ENCODE measurements at places on chromosomes 2 and 18. TPM values are rescaled to one million over a fixed set of nuclear protein-coding genes. Genes with fewer than 3 reads are reported as not detected.
A peak's percentile ranks its signal among the peaks of the same experiment; 100 is the strongest.

GRCh38 chr2:55419233-55419678 lies 400 bp downstream of the CCDC88A start:
- DNase-seq: no peak
- peaks cover 14% of the 10 kb centered on the region for H3K4me1 ChIP-seq
- no peaks in the 10 kb centered on the region for H3K27me3 ChIP-seq
- no peaks in the 10 kb centered on the region for H3K36me3 ChIP-seq

DNA sequence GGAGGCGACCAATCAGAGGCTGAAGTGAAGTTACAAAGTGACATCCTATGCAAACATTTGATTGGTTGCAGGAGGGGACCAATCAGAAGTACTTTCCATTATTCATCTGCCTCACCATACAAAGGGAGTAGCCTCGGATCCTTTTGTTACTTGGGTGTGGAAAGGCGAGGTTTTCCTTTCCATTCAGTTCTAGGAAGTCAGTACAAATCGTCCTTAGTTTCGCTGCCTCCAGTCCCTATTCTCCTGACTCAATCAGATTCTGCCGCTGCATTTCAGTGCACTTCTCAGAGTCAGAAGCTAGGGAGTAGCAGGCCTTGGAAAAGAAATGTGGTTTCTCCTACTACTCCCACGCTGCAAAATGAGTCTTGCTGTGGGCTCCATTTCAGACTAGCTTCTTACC lies 149.4 kb downstream of the DTNA start:
- no peaks in the 10 kb centered on the region for H3K27me3 ChIP-seq
- no peaks in the 10 kb centered on the region for H3K36me3 ChIP-seq
- H3K27ac ChIP-seq: peak overlapping the region; percentile 74
- H3K4me3 ChIP-seq: peak overlapping the region; percentile 45
- no peak for DNase-seq

- no peak for DNase-seq
- H3K36me3 ChIP-seq: no peaks in the 10 kb centered on the region
- H3K4me1 ChIP-seq: 0 out of 2 replicates have a peak, but pooled peaks cover 6% of the 10 kb centered on the region
- H3K27ac ChIP-seq: no peak overlapping the region
- no peaks in the 10 kb centered on the region for H3K27me3 ChIP-seq
Observed at GRCh38 chr2:40344364-40344763, 107.5 kb downstream of the SLC8A1 start.

The AGBL5 gene
- 64.0 TPM for total RNA-seq

DNA sequence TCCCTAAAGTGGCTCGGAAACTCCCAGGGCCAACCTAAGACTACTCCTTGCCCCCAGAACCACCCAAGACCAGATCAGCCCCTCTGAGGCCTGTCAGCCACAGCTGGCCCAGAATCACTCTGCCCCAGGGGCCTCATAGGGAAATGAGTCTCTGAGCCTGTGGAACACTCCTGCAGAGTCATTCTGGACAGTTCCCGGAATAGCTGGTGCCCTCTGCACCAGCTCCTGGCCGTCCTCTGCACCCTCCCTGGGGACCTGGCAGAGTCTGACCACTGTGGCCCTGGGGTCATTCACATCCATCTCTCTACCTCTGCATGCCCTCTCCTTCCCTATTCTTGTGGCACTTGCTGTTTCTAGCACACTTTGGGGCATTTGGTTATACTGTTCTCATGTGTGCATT lies 14.6 kb upstream of the TMEM214 start:
- 0 out of 2 replicates have a peak, but pooled peaks cover 5% of the 10 kb centered on the region for H3K36me3 ChIP-seq
- no peak overlapping the region for H3K4me3 ChIP-seq
- H3K27ac ChIP-seq: no peak overlapping the region
- no peak for DNase-seq

DNA sequence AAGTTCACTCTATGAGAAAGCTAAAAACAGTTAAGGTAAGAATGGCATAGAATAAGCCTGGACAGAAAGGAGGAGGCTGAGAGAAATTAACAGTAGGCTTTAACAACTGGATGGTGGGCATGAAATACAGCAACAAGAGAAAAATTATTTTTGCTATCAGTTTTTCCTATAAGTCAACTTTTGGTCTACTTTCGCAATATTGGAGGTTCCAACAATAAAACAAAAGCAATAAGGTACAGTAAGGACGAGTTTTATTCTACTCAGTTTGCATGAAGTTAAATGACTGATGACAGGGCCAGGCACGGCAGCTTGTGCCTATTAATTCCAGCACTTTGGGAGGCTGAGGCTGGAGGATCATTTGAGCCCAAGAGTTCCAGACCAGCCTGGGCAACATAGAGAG lies 17.3 kb downstream of the RAB1A start:
- DNase-seq: no peak
- H3K36me3 ChIP-seq: 0 out of 2 replicates have a peak, but pooled peaks cover 4% of the 10 kb centered on the region
- no peak overlapping the region for H3K4me3 ChIP-seq
- no peak overlapping the region for H3K27ac ChIP-seq
- no peaks in the 10 kb centered on the region for H3K4me1 ChIP-seq

DNA sequence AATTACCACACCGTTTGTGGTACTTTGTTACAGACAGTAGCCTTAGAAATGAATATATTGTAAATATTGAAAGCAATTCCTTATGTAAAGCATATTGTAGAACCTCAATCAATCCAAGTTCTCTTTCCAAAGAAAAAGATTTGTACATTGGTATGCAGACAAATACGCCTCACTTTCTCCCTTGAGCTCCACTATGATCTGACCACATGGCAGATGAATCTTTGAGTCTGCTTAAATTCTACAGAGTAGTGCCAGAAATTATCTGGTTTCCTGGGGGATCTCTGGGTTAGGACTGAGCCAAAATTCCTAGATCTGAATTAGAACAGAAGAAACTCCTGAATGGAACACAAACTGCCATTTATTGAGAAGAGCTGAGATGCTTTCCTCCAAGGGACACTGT lies 99.0 kb downstream of the CPO start:
- no peaks in the 10 kb centered on the region for H3K36me3 ChIP-seq
- H3K27ac ChIP-seq: no peak overlapping the region
- H3K4me3 ChIP-seq: no peak overlapping the region
- no peaks in the 10 kb centered on the region for H3K4me1 ChIP-seq

DNA sequence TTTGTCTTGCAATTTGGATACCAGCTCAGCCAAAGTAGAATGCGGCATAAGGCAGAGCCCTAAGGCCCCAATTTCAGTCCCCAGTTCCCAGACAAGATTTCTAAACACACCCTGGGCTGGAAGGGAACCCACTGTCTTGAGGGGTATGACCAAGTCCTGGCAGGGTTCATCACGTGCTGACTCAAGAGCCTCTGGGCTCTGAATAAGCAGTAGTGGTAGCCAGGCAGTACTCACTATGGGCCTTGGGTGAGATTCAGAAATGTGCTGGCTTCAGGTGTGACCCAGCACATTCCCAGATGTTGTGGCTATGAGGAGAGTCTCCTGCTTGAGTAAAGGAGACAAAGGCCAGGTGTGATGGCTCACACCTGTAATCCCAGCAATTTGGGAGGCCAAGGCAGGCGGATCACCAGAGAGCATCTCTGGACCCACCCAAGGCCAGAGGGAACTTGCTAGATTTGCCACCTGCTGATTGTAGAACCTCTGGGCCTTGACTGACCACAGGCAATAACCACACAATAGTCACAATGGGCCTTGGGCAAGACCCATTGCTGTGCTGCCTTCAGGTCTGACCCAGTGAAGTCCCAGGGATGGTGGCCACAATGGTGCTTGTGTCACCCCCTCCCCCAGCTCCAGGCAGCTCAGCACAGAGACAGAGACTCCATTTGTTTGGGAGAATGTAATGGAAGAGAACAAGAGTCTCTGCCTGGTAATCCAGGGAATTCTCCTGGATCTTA lies 74.9 kb downstream of the ATL2 start:
- no peak overlapping the region for H3K27ac ChIP-seq
- no peaks in the 10 kb centered on the region for H3K4me1 ChIP-seq
- DNase-seq: no peak
- no peak overlapping the region for H3K4me3 ChIP-seq
- H3K27me3 ChIP-seq: no peaks in the 10 kb centered on the region
- H3K36me3 ChIP-seq: peaks cover 15% of the 10 kb centered on the region

DNA sequence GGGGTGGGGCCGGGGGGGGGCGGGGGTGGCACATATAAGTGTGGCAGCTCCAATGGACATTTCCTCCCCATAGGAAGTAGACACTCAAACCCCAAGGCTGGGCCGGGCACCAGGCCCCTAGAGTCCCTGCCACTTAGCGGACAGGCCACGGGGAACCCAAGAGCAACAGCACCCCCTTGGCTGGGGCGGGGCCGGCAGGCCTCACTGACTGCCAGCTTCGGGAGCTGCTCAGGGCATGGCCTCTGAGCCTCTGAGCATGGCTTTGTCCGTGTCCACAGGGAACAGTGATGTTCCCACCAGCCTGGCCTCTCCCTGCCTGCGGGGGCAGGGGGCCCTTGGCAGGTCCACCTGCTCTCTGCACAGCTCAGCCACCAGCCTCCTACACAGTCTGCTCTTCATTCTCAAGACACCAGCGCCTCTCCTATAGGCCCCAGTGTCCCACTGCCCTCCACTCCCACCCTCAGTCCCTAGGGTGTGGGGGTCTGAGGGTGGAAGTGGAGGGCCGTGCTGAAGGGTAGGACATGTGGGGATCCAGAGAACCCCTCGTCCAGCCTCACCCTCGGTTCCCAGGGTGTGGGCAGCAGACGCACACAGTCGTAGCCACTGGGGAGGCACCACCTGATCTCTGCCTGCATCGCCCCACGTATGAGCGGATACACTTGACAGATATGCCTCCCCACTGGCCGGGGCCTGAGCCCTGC lies 106.7 kb downstream of the FAM210A start:
- H3K4me3 ChIP-seq: no peak overlapping the region
- no peaks in the 10 kb centered on the region for H3K4me1 ChIP-seq
- peaks cover 93% of the 10 kb centered on the region for H3K27me3 ChIP-seq
- DNase-seq: no peak

DNA sequence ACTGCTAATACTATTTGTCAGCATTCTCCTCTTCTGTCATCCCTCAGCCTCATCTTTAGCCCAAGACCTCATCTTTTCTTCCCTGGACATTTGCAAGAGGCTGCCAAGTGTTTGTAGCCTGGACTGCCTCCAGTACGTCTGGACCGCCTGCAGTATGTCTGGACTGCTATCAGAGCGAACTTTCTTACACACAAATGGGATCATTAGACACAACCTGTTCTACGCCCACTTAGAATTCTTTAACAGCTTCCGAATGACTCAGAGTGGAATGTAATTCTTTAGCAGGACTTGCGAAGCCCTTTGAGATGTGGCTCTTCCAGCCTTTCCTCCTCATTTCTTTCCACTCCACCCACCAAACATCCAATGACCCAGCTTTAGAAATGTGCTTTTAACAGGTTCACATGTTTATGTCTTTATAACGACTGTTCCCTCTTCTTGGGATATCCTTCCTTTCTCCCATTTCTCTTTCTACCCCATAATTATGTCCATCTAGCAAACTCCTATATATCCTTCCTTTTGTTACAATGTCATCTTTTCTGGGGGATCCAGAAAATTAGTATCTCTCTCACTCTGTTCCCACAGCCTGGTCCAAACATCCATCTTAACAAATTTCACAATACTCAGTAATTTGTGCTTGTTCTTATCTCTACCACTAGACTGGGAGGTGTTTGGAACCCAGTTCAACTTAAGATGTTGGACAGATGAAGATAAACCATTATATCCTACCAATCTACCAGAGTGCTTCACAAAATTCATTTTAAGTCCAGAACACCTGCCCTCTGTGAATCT lies 171.3 kb upstream of the PGAP1 start:
- no peak for DNase-seq
- no peak overlapping the region for H3K27ac ChIP-seq
- H3K4me3 ChIP-seq: no peak overlapping the region

GRCh38 chr2:210577263-210578071 lies 21.1 kb downstream of the CPS1 start:
- H3K4me3 ChIP-seq: no peak overlapping the region
- no peaks in the 10 kb centered on the region for H3K36me3 ChIP-seq
- H3K27ac ChIP-seq: no peak overlapping the region
- DNase-seq: no peak
- no peaks in the 10 kb centered on the region for H3K27me3 ChIP-seq
- H3K4me1 ChIP-seq: no peaks in the 10 kb centered on the region

- H3K4me3 ChIP-seq: no peak overlapping the region
- 0 out of 2 replicates have a peak, but pooled peaks cover 6% of the 10 kb centered on the region for H3K27me3 ChIP-seq
- no peak for DNase-seq
- no peaks in the 10 kb centered on the region for H3K4me1 ChIP-seq
- no peak overlapping the region for H3K27ac ChIP-seq
Observed at GRCh38 chr2:79960519-79960918, 344.0 kb downstream of the LRRTM1 start.

The CXCR1 gene
- total RNA-seq: not detected

GRCh38 chr2:63764630-63765029 lies 77.1 kb upstream of the UGP2 start:
- H3K27ac ChIP-seq: no peak overlapping the region
- H3K27me3 ChIP-seq: no peaks in the 10 kb centered on the region
- H3K4me1 ChIP-seq: no peaks in the 10 kb centered on the region
- no peak overlapping the region for H3K4me3 ChIP-seq
- no peaks in the 10 kb centered on the region for H3K36me3 ChIP-seq

DNA sequence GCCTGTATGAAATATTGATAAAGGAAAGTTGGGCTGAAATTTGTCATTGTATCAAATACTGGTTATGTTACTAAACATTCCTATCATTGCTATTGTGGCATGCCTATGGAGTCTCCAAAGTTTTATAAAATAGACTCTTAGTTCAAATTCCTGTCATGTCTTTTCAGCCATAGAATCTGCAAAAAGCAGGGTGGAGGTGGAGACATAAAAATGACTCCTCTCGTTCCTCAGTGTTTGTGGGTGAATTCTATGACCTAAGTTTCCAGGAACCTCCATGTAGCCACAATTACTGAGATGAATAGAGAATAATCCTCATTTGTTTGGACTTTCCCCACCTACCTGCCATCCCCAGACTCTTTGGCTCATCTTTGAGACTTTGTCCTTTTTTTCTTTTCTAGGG lies 326.3 kb upstream of the ETAA1 start:
- no peak overlapping the region for H3K27ac ChIP-seq
- H3K4me1 ChIP-seq: no peaks in the 10 kb centered on the region
- no peak for DNase-seq
- H3K27me3 ChIP-seq: no peaks in the 10 kb centered on the region

The TEX44 gene
- not detected for total RNA-seq

The EVX2 gene
- not detected for total RNA-seq

The HOXD4 gene
- not detected for total RNA-seq

The MAP2 gene
- 71.1 TPM for total RNA-seq

- peaks cover 3% of the 10 kb centered on the region for H3K36me3 ChIP-seq
- H3K27ac ChIP-seq: no peak overlapping the region
Observed at GRCh38 chr2:74181739-74182138, 3.1 kb upstream of the MOB1A start.

DNA sequence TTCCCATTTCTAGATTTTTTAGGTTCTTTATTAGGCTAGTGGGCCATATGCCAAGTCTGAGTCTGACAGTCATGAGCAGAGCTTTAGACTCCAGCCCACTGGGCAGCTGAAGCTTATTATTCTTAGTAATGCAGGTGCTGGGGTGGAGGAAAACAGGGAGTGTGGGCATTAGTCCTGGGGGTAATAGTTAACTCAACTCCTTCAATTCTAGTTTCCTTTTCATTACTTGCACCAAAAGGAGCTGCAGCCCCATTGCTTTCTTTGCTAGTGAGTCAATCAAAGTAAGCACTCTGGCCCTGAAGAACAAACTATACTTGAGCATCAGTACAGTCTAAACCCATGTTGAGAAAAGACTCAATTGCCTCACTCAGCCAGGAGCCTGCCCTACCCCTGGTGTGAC lies 35.5 kb downstream of the ICOS start:
- peaks cover 29% of the 10 kb centered on the region for H3K27me3 ChIP-seq
- no peak for DNase-seq
- H3K36me3 ChIP-seq: no peaks in the 10 kb centered on the region
- H3K27ac ChIP-seq: no peak overlapping the region
